ENCODE measurements at places on chromosomes 5 and 9.

DNA sequence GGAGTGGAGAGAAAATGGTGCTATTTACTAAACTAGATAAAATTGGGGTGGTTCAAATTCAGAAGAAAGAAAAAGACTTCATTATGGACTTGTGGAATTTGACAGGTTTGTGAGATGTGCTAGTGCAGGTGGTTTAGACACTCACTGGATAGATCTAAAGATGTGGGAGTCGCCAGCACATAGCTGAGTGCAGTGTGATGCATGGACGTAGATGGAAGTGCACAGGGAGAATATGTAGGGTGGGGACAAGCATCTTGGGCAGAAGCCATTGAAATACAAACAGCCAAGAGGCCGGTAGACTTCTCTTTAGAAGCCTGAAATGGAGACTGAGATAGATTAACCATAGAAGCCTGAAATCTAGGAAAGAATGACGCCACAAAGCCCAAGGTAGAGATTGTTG is 10.7 kb downstream of the HAPLN1 start:
- no peak for DNase-seq

DNA sequence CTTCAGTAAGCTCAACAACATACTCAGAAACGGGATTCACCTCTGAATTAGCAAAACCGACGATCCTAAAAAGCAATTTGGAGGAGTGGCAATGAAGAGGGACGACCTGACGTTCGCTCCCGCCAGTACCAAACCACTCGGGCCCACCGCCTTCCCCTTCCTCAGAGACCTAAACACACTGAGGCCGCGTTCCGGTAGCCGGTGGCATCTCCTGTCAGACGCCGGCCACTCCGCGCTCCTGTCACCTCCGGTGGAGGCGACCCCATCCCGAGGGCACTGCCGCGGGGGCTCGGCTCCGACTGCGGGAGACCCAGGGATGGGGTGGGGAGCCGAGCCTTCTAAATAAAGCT is 617 bp downstream of the PPP6C start:
- DNase-seq: no peak

DNA sequence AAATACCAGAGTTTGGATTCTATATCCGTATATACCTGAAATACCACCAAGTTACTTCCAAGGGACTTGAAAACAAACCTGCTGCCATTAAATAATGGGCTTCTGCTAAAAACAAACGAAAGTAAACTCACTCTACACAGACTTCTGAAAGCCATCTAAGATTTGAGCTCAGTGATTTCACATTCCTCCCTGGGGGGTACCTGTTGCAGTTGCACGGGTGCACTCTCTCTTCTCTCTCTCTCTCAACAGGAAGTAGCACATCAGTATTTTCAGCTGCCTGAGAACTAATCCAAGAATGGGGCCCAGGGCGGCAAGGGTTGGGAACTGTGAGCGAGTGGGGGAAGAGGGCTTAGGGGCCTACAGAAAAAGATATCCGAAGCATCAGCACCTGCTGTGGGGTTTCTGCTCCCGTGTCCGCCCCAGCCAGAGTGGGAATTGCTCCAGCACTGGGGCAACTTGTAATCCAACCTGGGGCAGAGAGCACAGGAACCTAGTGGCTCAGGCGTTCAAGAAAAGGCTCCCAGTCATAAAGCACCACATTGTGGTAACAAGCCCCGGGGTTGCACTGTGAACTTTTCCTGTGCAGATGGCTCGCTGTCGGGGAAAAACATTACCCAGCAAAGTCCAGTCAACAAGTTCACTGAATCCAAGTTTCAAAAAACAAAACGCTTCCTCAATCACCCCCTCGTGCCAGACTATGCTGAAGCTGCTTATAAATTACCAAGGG is 99.8 kb downstream of the EFNA5 start:
- DNase-seq: no peak

DNA sequence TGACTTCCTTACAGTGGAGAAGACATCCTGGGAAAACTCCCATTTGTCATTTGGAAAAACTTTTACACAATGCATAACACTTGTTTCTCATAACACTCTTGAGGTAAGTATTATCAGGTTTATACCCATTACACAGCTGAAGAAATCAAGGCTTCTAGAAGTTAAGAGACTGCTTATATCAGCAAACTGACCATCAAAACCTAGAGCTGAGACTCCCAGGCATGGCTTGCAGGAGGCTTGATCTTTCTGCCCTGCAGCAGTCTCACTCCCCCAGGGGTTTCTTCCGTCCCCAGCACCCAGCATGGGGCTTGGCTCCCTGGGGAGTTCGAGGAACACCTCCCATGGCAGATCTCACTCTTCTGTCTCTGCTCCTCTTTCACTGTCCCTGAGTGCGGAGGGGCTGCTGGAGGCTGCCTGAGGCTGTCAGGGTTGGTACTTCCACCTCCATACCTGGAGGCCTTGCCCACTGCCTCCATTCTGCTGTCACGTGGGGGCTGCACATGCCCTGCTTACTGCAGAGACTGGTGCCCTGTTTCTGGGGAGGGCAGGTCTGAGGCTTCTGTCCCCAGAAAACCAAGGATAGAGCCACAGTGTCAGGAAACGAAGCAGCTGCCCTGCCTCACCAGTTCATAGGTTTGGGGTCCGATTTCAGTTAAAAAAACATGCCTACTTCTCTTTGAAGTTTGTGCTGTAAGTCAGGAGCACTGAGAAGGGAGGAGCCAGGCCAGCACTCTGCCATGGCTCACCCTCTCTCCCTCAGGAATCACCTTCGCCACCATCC is 202.5 kb downstream of the PAX5 start:
- DNase-seq: no peak

- no peak for DNase-seq
Measured at GRCh38 chr9:134637696-134638501, 3.7 kb upstream of the COL5A1 start.

- no peak for DNase-seq
Measured at GRCh38 chr5:10493884-10494283, 52.2 kb downstream of the ROPN1L start.

DNA sequence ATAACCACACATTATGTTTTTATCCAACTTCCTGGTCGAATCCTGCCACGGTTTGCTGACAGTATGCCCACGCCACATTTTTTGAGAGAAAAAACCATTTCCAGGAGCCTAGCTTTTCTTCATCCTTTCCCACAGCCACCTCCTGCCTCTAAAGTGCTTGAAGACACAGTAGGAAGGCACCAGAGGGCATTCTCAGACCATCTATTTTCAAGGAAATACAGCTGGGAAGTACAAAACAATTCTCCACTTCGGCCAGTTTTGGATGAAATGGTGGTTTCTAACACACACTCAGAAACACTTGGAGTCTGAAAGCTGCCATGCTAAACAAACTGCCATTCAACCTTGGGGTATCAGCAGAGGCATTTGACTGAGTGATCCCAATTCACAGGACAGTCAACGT is 86.3 kb upstream of the RPS23 start:
- no peak for DNase-seq

DNA sequence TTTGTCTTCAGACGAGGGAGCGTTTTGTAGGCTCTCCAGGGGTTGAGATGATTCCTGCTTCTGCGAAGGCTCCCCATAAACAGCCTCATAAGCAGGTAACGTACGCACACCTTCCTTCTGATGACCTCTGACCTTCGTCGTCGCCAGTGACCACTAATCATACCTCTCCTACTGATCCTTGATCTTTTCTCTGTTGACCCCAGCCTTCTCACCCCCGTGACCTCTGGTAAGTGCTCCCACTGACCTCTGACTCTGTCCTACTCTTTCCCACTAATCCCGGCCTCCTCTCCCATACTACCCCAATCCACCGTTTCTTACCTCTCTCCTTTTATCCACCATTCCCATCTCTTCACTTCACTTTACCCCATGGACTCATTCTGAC is 345 bp downstream of the DNAI1 start:
- no peak for DNase-seq

GRCh38 chr5:107979291-107979690 is 308.6 kb upstream of the EFNA5 start:
- DNase-seq: no peak

DNA sequence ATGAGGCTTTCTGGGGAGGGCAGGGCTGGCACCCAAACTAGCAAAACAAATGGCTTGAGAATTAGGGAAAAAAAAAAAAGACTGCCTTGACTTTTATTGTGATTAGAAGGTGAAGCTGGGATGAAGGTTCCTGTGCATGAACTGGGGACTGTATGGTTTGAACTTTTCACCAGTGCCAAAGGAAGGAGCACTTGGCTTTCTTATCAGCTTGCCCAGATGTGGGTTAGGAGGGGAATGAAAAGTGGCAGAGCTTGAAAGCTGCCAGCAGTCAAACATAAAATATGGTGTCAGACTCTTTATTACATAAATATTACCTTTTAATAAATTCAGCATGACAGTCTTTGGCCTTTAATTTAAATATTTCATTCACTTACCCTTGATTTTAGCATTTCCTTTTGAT is 182.5 kb downstream of the PSAT1 start:
- DNase-seq: no peak

DNA sequence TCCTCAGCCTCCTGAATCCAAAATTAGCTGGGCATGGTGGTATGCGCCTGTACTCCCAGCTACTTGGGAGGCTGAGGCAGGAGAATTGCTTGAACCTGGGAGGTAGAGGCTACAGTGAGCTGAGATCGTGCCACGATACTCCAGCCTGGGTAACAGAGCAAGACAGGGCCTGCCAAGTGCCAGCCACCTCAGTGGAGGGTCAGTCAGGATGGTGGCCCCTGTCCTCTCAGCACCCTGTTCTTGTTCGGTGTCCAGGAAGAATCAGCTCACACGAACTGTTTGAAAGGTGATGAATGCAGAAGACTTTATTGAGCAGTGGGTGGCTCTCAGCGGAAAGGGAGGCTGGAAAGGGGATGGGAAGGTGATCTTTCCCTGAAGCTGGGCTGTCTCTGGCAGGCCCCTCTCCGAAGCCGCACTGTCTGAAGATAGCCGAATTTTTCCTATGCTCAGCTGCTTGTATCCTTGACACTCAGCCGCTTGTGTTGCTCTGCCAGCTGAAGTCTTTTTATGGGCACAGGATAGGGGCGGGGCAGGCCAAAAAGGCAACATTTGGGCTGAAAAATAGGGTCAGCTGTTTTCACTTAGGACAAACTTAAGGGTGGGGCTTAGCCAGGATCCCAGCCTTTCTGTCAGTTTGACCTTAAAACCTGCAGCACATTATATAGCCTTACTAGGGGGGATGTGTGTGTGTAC is 50.9 kb downstream of the UBE2R2 start:
- DNase-seq: no peak

- no peak for DNase-seq
Measured at GRCh38 chr5:155532621-155533311, 519.2 kb downstream of the KIF4B start.

- DNase-seq: no peak
Measured at GRCh38 chr5:158261674-158262367, 402.9 kb upstream of the CLINT1 start.

- DNase-seq: no peak
Measured at GRCh38 chr5:141778206-141778605, 96.2 kb upstream of the ARAP3 start.

- DNase-seq: no peak
Measured at GRCh38 chr5:179328291-179328690, 17.0 kb downstream of the ADAMTS2 start.

- no peak for DNase-seq
Measured at GRCh38 chr5:93601071-93601801, 18.2 kb downstream of the NR2F1 start.

GRCh38 chr9:113646491-113646890 is 183.0 kb downstream of the RGS3 start:
- DNase-seq: no peak

- DNase-seq: no peak
Measured at GRCh38 chr5:79973511-79973910, 17.6 kb downstream of the MTX3 start.

GRCh38 chr5:56557198-56557597 is 258.2 kb upstream of the MAP3K1 start:
- DNase-seq: no peak

DNA sequence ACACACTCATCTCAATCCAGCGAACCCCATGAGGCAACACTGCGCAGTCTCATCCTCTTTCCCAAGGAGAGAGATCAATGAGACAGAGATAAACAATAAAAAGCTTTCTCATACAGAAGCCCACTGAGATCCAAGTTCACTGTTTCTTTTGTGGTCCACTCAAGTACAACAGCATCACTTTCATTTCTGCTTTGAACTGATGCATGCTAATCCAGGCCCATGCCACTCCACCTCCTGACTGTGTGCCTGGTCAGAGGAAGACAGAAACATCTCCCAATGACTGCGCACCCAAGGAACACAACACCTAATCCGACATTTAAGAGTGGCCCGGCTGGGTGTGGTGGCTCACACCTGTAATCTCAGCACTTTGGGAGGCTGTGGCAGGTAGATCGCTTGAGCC is 104.0 kb downstream of the SERINC5 start:
- DNase-seq: no peak

GRCh38 chr9:21744320-21744719 is 58.1 kb upstream of the MTAP start:
- no peak for DNase-seq

DNA sequence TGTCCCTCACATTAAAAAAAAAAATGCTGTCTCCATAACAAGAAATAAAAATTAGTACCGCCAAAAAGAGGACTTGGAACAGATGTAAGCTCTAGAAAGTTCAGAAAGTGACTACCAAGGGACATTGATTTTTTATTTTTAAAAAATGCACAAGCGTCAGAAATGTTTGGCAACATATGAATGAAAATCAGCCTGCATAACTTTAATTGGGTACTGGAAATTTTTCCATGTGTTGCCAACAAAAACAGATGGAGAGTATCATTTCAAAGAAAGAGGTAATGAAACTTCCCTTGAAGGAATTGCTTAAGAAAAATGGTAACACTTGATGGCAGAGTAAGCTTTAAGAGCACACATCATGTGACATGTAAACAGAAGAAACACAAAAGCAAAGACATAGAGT is 47.2 kb downstream of the OR2K2 start:
- no peak for DNase-seq

DNA sequence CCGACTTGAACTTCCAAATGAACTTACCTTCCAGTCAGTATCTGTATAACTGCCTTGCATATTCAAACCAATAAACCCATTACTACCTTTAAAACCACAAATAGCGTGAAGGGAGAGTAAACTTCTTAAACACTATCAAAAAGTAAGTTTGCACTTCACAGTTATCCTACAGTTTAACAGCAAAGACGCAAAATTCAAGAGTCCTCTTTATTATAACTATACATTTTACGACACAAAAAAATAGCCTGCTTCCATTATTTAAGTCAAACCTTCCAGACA is 1.8 kb downstream of the PTBP3 start:
- DNase-seq: no peak

- DNase-seq: no peak
Measured at GRCh38 chr9:137303893-137304382, 1.9 kb upstream of the NRARP start.

DNA sequence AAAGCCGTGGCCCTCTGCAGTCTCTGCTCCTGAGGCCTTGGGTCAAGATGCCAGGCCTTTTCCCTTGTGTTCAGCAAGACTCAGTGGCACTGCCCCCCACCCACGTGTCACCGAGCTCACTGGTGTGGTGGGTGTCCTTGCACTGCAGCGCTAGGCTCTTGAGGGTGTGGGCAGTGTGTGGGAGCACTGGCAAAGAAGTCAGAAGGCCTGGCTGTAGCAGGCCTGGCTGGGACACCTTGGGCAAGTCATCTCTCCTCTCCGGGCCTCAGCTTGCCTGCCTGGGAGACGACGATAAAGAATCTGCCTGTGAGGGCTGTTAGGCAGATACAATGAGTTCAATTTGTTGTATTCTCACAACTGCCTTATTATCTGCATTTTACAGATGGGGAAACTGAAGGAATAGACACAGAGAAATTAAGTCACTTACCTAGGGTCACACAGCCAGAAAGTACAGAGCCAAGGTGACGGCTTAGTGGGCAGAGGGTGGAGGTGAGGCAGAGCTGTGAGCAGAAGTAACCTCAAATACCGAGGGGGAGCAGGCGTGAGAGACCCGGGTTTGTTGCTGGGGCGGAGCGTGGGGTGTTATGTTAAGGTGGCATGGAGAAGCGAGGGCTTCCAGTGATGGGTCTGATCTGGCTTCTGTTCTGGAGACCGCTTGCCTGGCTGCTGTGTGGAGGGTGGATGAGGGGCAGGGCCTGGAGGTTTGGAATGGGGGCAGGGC is 1.4 kb downstream of the TSPAN17 start:
- no peak for DNase-seq

Measured in anterior cingulate cortex (tissue), 58 donors.